ENCODE measurements at places on chromosomes 5 and 9.

DNA sequence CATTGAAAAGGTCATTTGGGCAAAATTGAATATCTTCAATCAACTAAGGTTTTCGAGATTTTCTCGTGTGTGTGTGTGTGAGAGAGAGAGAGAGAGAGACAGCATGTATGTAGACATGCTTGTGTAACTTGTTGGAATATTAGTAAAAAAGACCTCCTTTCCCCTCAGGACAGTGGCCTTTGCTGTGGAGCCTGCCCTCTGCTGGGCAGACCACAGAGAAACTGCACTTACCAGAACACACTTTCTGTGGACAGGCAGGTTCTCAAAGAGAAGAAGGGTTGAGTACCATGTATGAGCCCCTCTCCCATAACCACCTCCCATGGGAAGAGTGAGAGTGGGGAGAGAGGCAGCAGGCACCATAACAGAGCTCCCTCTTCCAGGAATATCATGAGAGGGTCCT is 45.6 kb downstream of the CFAP90 start:
- DNase-seq, result no peak

DNA sequence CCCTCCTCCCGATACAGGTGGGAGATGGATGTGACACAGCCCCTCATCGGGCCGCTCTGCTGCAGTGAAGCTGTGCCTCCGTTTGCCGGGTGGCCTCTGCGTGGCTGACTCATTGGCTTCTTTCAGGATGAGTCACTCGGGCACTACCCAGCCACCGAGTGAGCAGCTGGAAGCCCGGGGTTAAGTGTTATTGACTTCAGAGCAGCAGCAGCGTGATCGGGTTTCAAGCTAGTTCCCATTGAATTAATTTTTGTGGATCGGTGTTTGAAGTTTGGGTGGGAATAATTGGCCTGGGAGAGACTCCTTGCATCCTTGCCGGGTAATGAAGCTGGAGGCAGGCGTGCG is 266.4 kb upstream of the IRX4 start:
- no peak for DNase-seq

DNA sequence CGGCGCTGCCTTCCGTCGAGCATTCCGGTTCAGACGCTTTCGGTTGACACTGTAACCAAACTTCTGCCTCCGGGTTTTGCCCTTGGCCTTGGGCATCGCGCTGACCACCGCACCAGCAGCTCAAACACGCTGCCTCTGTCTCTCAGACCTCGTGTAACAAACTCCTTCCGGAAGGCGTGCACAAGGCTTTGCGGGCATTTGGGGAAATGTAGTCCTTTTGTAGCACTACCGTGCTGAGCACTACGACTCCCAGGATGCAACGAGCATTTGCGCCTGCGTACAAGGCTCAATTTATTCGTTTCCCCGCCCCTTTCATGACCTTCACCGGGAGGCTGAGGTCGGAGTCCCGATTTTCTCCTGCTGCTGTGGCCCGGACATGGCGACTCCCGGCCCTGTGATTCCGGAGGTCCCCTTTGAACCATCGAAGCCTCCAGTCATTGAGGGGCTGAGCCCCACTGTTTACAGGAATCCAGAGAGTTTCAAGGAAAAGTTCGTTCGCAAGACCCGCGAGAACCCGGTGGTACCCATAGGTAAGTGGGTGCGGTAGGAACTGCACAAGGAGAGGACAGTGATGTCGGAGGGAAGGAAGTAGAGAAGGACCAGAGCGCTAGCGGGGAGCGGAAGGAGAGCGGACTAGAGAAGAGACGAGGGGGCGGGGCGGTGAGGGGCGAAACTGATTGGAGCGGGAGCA is at the start of the genes HIGD2A and NOP16:
TSS of gene HIGD2A (plus strand) at position 308 of the 691 bp plus-strand sequence. CDS start at position 377, 69 bp downstream.
TSS of gene NOP16 (minus strand) at position 155 of the 691 bp plus-strand sequence. CDS start at position 96, 59 bp downstream.
- peak; percentile 98 for DNase-seq

DNA sequence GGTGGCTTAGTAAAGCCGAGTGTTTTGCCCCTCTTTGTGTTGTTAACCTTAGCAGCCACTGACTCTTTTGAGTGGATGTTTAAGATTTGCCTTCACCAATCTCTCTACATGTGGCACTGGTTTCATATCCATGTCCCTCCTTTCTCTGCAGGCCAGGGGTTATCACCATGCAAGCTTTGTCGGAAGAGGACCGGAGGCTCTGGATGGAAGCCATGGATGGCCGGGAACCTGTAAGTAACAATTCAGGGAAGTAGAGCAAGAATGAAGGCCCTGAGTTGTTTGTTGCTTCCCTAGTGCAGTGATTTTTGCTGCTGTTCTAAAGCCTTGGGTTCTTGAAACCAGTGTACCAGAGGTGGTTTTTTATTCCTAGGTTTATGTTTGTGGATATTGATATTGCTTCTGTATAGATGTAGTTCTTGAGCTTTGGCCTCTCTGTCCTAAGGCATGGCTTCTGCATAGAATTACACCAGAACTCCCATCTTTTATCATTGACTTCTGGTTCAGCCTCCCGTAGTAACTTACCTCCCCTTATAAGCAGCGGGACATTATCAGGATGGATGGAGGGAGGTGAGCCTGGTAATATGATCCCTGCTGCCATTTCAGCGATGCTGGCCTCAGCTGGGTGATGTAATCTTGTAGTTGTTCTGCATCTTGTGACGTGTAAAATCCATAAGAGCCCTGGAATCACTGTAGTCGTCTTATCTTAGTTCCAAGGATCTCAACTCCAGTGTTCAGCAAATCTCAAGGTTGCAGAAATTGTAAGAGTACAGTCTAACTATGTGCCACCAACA is 161.9 kb downstream of the ARHGAP26 start:
- DNase-seq, result no peak

DNA sequence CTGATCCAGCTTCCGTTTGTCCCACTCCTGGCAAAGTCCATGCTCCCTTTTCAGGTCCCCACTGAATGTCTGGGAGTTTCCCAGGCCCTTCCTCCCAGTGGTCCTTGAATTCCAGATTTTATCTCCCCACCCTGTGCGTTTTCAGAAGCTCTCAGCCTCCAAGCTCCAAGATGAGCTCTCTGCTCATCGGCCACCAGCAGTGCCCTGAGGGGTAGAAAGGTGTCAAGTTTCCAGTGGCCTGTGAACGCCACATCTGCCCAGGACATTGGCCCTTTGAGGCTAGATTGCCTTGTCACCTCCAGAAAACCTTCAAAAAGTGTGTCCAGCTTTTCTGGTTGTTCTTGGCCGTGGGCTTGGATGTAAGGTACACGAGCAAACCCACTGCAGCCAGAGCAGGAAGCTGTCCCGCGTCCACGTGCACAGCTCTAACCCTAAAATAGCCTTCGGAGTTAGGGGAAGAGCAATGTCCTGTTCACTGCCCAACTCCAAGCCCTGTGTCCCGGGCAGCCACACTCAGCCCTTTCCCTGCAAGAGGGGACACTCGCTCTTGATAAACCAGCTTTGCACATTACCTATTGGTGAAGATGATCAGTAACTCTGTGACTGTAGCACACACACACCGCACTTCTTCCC is 10.9 kb upstream of the LRRC14B start:
- no peak for DNase-seq

- DNase-seq, result peak; percentile 92
Observed at GRCh38 chr9:115615821-115616665, 498.1 kb upstream of the TNC start.

GRCh38 chr5:62729675-62730074 is 151.1 kb downstream of the LRRC70 start:
- no peak for DNase-seq

GRCh38 chr9:36035006-36035405 is 1.7 kb upstream of the RECK start:
- DNase-seq, result no peak

DNA sequence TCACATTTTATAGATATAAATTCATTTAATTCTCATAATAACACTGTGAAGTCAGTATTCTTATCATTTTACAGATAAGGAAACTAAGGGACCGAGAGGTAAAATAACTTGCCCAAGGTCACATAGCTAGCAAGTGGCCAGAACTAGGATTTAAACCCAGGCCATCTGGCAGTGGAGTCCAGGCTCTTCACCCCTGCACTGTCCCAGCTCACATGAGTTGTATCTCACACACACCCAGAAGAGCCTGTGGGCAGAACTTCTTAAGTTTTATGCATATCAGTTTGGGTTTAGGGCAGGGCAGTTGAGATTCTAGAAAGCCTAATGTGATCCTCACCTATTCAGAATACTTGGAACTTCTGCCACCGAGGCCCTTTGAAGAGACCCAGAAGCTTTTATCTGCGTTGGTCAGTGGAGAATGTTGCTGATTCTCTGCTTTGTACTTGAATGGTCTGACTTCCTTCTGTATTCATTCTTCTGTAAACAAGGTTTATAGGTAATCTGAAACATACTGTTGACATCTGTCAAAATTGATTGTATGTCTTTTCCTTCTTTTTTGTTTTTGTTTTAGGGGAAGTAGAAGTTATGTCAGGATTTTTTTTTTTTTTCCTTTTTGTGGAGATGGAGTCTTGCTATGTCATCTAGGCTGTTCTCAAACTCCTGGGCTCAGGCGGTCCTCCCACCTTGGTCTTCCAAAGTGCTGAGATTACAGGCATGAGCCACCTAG is 75.8 kb downstream of the KIAA1958 start:
- no peak for DNase-seq

Measured in HS-5 (cell line).